CD4-positive, alpha-beta memory T cell (primary cell): ENCODE measurements at places on chromosomes 5 and 9.

DNA sequence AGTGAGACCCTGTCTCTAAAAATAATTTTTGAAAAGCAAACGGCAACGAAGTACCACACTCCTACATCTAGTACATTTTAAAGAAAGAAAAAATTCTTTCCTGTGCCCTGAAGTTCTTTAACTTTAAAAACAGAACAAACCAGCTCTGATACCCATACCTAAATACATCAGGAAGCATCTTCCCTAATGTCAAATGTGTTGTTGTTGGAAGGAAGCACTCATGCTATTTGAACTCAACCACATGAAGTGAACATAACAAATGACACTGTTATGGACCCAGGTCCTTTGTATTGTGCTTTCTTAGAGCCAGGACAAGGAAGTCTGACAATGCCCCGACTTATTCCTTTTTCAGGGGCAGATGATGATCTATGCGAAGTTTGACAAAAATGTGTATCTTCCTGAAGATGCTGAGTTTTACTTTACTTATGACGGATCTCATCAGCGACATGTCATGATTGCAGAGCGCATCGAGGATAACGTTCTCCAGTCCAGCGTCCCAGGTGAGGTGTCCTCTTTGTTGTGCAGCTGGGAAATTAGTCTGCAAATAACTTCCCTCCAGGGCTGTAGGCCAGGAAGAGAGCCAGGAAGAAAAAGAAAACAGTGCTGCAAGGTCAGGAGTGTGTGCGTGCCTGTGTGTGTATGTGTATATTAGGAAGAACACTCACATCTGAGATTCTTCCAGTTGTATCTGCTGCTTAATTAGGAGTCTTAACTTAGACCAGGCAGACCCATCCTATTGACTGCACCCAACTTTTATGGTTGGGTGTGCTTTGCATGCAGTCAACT lies 123.7 kb downstream of the ARHGEF28 start:
- no peak overlapping the region for H3K27ac ChIP-seq
- no peaks in the 10 kb centered on the region for H3K4me1 ChIP-seq
- H3K36me3 ChIP-seq, result no peaks in the 10 kb centered on the region
- H3K27me3 ChIP-seq, result no peaks in the 10 kb centered on the region

DNA sequence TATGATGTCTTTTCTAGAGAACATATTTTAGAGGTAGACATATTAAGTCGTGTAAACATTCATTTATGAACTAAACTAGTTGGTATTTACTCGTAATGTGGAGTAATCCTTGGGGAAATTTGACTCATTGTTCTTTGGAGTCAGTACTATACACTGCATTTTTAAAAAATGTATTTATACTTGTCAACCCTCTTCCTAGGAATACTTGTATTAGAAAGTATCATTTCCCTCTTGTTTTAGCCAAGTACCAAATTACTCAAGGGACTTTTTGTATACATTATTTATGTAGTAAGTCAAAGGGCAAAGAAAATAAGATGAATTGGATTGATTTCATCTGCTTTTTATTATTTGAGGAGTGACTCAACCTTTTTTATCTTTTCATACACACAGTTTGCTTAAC lies 248.1 kb upstream of the IZUMO3 start:
- no peak overlapping the region for H3K27ac ChIP-seq
- H3K27me3 ChIP-seq, result no peaks in the 10 kb centered on the region
- H3K4me3 ChIP-seq, result no peak overlapping the region
- DNase-seq, result no peak
- H3K4me1 ChIP-seq, result no peaks in the 10 kb centered on the region

GRCh38 chr5:59187857-59188256 lies 605.0 kb downstream of the RAB3C start:
- H3K4me3 ChIP-seq, result no peak overlapping the region
- H3K27ac ChIP-seq, result no peak overlapping the region
- H3K4me1 ChIP-seq, result peaks cover 5% of the 10 kb centered on the region

DNA sequence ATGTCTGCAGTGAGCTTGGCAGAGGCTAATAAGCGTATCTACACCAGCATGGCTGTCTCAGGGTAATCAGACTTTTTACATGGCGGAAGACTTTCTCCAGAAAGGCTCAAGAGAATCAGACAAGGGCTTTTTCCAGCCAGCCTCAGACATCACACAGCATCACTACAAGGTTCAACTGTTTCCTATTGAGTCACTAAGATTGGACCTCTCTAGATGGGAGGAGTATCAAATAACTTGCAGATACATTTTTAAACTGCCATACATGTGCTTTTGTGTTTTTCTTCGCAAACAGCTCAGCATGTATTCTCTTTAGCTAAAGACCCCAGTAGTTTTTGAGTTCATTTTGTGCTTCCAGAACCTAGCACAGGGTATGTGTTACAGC lies 22.9 kb upstream of the PIK3R1 start:
- H3K27me3 ChIP-seq, result no peaks in the 10 kb centered on the region
- H3K4me1 ChIP-seq, result no peaks in the 10 kb centered on the region
- no peak overlapping the region for H3K4me3 ChIP-seq
- no peaks in the 10 kb centered on the region for H3K36me3 ChIP-seq
- no peak overlapping the region for H3K27ac ChIP-seq

DNA sequence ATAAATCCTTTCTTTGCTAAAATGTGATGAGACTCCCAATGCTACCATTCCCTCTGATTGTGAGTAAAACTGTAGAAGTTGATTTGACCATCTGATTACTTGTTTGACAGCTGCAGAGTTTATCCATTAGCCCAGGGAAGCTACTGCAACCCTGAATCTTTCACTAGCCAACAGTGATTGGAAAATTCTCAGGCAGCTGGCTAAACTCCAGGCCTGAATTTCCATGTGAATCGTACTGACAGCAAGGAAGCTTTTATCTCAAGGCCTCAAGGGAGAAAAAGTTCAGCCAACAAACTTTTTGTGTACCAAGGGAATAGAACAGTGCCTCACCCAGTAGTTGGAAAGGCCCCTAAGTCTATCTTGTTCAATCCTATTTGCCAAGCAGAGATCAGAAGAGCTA lies 246.7 kb upstream of the TRPM3 start:
- H3K36me3 ChIP-seq, result no peaks in the 10 kb centered on the region
- no peak overlapping the region for H3K4me3 ChIP-seq
- no peak overlapping the region for H3K27ac ChIP-seq
- no peaks in the 10 kb centered on the region for H3K27me3 ChIP-seq
- DNase-seq, result no peak
- no peaks in the 10 kb centered on the region for H3K4me1 ChIP-seq

GRCh38 chr9:4590430-4591122 lies 71.5 kb upstream of the PLPP6 start:
- H3K36me3 ChIP-seq, result no peaks in the 10 kb centered on the region
- H3K4me3 ChIP-seq, result no peak overlapping the region
- DNase-seq, result no peak
- H3K27ac ChIP-seq, result no peak overlapping the region
- H3K4me1 ChIP-seq, result peaks cover 9% of the 10 kb centered on the region

DNA sequence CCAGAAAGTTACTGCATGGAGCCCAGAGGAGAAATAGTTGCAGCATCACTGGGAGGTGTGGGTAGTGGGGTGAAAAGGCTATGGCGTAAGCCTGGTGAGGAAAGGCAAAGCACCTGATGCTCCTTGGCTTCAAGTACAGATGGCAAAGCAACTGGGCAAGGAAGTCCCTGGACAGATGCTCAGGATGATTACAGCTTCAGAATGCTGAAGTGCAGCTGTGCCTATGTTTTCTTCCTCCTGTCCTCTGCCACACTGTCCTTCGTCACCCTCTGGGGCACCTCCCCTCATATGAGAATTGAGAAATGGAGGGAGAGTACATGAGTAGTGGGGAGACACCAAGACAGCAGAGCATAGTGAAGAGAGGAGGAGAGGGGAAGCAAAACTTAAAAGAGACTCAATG lies 328.0 kb downstream of the PDE4D start:
- no peaks in the 10 kb centered on the region for H3K4me1 ChIP-seq
- H3K27me3 ChIP-seq, result no peaks in the 10 kb centered on the region
- H3K36me3 ChIP-seq, result no peaks in the 10 kb centered on the region
- no peak overlapping the region for H3K4me3 ChIP-seq
- H3K27ac ChIP-seq, result no peak overlapping the region
- DNase-seq, result no peak
